Endothelial cell (in vitro differentiated cells): ENCODE measurements at places on chromosomes 1 and 21. TPM values are rescaled to one million over a fixed set of nuclear protein-coding genes. Genes with fewer than 3 reads are reported as not detected.

GRCh38 chr1:243758647-243759046 lies 91.4 kb downstream of the AKT3 start:
- no peak for DNase-seq

DNA sequence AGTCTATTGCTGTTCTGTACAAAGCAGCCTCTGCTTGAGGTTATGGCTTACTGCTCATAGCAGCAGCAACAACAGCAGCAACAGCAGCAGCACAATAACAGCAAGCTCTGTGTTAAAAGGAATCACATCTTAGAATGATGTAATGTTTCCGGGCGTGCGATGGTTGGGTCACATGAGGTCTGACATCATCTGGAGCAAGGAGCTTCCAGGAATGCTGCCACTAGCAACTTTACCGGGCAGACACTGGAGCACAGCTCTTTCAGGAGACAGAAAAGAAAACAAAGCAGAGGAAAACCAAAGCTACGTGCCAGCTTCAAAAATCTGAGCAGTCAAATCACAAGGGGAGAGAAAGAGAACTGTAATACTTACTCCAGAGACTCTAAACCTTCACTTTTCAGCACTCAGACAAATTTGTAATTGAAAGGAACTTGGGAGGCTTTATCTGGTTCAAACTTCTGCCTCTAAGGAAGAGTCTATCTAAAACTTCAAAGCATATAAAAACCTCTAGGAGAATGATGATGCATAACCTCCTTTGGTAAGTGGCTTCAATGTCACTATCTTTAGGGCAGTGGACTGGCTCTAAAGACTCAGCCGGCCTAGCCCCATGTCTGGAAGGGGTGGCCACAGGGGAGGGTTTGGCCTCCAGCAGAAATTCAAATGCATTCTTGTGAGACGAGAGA lies 28.3 kb upstream of the RAB3GAP2 start:
- peak; percentile 27 for DNase-seq

- DNase-seq: no peak
Measured at GRCh38 chr1:114234408-114235124, 80.9 kb upstream of the SYT6 start.

GRCh38 chr1:110164725-110165350 lies 14.5 kb downstream of the SLC6A17 start:
- DNase-seq: no peak

DNA sequence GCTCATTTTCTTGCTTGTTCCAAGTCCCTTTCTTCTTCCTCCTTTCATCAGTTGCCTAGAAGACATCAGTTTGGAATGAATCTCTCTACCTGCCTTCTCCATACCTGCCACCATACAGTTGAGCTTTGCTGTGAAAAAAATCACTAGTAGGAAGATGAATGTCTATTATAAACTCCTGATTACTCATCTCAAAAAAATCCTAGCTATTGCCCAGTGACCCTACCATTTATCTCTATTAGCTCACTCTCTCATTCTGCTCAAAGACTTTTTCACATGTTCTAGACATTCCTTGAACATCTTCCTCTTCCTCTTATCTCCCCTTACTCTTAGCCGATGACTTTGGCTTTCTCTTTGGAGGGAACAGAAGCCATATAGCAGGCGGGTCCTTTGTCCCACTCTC lies 49.7 kb upstream of the HMGB4 start:
- DNase-seq: no peak

- no peak for DNase-seq
Measured at GRCh38 chr1:246157516-246157915, 349.6 kb downstream of the SMYD3 start.

- no peak for DNase-seq
Measured at GRCh38 chr1:26913754-26914619, at the start of gene NR0B2. NR0B2 (minus strand) TSS chr1:26913975; CDS start chr1:26913940, 35 bp downstream.

DNA sequence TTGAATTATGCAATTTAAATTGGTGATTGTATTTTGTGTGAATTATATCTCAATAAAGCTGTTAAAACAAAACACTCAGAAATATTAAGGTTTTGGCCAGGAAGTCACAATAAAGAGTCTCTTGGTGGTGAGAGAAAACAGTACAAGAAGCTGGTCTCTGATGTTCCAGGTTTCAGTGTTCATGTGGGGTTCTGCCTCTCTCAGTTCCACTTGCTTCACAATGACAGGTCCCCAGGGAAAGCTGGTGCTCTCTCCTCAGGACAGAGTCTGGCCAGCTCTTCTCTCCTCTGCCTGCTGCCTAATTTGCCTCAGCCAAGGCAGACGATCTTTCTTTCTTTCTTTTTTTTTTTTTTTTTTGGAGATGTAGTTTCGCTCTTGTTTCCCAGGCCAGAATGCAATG lies 342.9 kb upstream of the PLXNA2 start:
- DNase-seq: no peak

- no peak for DNase-seq
Measured at GRCh38 chr1:85573322-85573721, 7.2 kb upstream of the CCN1 start.

- no peak for DNase-seq
Measured at GRCh38 chr1:168861421-168862004, 132.5 kb upstream of the DPT start.

The NHLH1 gene
- 1.2 TPM for total RNA-seq

The DVL1 gene
- total RNA-seq: 26.7 TPM

The CD1B gene
- not detected for total RNA-seq
